Stimulated activated CD8-positive, alpha-beta memory T cell treated with anti-CD3 and anti-CD28 coated beads, Interleukin-7, amount 100 ng/mL, for 4 hours (primary cell): ENCODE measurements at places on chromosomes 7 and 10.

- no peak for DNase-seq
These were observed 190.6 kb downstream of the CELF2 start for GRCh38 chr10:11208243-11208642.

- no peak for DNase-seq
These were observed 11.3 kb downstream of the MRPS33 start for GRCh38 chr7:141003172-141004065.

DNA sequence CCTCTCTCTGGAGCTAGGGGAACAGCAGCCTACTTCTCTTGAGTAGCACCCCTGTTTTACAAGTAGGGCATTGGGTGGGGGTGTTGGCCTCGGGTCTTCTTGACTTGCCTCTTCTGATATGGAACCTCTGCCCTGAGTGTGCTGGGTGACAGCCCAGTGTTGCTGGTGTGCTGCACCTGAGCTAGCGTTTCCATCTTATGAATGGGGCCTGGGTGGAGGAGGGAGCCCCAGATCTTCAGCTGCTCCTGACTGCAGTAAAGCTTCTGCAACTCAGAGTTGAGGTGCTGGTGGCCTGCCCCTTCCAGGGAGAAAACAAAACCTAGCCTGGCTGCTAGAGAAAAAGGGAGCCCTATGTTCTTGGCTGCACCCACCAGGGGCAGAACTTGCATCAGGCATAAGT lies 202.5 kb upstream of the SHH start:
- DNase-seq: no peak

DNA sequence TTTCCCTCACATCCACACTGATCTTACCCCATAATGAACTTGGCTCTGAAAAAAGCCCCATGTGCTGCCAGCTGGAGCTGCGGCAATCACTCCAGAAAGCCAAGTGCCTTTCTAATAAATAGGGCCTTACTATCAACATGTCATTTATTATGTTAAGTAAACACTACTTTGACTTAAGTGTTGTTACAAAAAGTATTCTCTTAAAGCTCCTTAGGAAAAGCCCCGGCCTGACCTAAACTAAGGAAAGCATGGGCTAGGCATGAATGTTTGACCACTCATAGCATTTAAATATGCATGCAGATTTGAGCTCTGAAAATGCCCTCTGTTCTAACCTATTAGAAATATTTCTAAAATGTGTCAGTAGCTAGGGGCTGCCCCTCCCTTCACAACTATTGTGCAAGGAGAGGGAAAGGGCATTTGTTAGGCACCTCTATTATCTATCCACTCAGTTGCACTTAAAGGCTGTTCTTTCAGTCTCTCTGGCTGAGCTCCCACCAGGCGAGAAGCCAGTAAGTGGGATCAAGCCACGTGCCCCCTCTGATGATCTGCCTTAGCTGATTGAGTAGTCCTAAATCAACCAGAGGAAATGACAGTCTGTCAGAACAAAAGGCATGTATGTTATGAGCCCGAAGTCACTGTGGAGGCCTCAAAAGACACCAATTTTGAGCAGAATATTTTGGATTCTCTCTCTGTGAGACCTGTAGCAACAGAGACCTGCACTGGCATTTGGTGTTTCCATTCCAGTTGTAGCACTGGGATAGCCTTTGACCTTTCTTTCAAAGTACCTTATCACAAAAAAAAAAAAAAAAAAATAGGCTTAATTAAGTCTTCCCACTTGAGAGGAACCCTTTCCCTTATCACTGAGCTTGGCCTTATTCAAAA lies 77.1 kb downstream of the ITGB8 start:
- DNase-seq: no peak

DNA sequence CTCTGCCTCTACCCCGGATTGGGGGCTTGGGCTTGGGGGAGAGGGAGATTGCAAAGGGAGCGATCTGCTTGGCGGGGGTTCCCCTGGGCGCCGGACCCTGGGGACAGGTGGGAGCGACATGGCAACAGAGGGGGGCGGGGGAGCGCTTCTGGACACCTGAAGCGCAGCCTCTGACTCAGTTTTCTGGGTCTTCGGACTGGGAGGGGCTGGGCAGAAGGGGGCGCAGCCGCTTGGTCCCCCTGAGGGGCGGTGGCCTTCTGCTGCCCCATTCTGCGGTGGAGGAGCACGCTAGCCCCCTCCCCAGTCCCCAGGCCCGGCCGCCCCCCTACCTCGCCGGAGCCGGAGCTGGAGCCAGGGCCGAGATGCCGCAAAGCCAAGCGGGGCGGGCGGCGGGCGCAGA lies 380 bp downstream of the NAT16 start:
- no peak for DNase-seq

GRCh38 chr10:128060341-128061250 lies 65.6 kb downstream of the MKI67 start:
- no peak for DNase-seq

DNA sequence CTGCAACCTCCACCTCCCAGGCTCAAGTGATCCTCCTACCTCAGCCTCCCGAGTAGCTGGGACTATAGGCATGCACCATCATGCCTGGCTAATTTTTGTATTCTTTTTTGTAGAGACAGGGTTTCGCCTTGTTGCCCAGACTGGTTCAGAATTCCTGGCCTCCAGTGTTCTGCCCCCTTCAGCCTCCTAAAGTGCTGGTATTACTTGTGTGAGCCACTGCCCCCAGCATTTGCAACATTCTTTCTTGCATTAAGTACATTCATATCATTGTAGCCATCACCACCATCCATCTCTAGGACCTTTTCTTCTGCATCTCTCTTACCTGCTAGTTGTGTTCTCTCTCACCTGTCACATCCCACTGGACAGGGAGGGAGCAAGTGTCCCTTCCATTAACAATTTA lies 35.5 kb upstream of the HYAL4 start:
- DNase-seq: no peak

DNA sequence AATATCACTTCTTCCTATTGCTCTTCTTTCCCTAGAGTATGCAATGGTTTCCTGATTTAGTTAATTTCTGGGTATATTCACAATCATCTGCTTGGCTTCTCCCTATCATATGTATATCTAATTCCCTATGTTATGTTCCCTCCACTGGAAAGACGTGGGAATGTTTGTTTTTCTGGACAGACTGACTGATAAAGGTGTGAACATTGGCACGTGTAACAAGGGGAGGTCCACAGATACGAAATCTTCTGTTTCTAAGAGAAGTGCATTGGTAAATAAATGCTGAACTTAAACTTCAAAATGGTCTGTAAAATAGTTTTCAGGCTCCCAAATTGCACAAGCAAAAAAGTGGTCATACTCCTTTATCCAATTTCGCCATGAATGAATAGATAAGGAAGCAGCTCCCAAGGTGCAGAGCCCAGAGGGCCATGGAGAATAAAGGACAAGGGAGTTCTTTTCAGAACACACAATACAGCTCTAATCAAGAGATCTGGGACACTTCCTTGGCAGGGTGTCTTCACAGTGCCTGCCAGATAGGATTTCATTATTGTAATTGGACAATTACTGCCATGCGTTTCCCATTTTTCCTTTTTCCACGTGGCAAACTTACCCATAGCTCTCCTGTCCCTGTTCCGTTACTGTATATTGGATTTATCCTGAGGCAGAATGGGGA lies 141.9 kb downstream of the RNF133 start:
- no peak for DNase-seq

DNA sequence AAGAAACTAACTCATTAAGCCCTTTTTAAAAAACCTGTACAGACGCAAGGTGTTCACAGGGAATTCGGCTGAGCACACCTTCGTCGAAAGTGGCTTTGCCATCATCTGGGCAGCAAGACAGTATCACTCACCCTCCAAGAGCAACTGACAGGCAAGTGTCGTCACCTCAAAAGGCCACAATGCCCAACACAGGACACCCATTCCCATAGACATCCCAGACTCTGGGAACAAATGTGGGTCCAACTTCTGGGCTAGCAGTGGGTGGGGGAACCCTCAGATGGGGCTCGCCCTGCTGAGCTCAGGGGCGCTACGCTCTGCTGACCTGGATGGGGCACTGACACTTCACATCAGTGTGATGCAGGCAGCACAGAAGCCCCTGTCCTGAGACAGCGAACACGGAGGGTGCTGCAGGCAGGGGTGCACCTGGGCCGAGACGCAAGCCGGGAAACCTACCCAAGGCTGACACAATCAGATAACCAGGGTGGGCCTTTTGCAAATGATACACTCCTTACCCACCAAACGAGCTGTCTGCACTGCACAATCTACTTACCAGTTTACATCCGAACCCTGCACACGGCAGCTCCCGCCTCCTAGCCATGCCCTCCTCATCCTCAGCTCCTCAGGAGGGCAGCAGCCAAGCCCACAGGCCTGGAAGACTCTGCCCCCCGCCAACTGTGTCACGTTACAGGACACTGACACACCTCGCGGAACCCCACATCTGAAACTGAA lies 1.7 kb downstream of the DIP2C start:
- DNase-seq: no peak

DNA sequence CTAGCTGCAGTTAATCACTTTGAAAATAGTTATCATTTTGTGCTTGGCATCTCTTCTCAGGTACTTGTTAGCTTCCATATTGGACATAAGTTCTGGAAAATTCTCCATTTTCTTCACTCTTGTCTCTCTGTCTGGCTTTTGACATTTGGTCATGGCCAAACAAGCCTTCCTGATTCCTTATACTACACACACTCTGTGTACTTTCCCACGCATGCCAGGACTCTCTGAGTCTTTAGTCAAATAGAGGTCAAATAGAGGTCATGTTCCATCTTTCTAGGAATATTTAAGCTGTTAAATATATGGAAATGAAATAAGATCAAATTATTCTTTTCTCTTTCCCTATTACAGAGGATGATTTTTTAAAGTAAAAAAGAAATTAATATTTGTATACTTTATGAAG lies 235.5 kb upstream of the PLXDC2 start:
- no peak for DNase-seq

- DNase-seq: no peak
These were observed 46.1 kb downstream of the COL28A1 start for GRCh38 chr7:7489546-7489945.

DNA sequence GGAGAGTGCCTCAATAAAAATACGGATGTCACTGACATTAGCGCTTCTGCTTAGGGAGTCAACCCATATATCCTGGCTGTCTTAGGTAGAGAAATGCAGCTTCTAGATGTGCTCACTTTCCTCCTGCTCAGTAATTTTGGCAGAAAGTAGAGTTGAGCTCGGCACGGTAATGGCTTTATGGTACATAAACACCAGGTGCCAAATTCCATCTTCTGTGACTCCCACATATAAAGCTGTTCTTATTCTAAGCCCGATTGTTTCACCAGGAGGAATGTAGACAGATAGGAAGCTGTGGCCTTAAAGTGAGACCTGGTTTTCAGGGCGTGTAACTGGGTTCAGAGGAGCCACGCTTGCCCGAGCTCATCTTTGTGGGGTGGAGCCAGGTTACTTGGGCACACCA lies 143.7 kb downstream of the CREB5 start:
- no peak for DNase-seq

GRCh38 chr10:28293236-28294168 lies 9.4 kb downstream of the MPP7 start:
- no peak for DNase-seq

DNA sequence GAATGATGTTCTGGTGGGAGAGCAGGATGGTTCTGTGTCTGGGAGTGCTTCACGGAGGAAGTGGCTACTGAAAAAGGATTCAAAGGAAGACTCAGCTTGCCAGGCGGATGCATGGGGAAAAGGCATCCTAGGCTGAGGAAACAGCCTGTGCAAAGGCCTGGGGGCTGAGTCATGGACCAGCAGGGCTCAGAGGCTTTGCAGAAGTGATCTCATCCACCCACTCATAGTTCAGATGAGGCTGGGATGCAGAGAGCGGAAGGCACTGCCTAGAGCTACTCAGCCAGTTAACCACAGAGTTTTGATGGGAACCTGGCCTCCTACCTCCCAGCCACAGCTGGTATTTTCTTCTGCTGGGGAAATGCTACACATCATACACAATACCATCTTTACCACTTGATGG lies 15.8 kb upstream of the ADAMTS14 start:
- peak; percentile 3 for DNase-seq

DNA sequence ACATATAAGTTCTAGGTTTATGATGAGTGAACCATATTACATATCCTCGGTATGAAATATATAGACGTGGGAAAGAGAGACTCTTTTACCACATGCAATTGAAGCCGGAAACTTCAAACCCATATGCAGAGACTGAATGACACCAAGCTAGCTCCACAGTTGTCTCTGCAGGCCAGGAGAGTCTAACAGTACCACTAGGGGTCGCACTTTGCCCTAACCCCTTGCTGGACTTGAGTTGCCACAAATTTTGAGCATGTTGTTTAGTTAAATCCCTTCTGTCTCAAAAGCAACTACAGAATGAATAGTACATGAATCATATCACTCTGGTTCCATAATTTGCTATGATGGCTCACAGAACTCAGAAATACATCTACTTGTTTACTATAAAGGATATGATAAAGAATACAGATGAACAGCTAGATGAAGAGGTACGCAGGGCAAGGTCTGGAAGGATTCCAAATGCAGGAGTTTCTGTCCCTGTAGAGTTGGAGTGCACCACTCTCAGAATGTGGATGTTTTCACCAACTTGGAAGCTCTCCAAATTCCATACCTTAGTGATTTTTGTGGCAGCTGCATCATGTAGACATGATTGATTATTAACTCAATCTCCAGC lies 112.4 kb upstream of the YAE1 start:
- DNase-seq: peak; percentile 8

DNA sequence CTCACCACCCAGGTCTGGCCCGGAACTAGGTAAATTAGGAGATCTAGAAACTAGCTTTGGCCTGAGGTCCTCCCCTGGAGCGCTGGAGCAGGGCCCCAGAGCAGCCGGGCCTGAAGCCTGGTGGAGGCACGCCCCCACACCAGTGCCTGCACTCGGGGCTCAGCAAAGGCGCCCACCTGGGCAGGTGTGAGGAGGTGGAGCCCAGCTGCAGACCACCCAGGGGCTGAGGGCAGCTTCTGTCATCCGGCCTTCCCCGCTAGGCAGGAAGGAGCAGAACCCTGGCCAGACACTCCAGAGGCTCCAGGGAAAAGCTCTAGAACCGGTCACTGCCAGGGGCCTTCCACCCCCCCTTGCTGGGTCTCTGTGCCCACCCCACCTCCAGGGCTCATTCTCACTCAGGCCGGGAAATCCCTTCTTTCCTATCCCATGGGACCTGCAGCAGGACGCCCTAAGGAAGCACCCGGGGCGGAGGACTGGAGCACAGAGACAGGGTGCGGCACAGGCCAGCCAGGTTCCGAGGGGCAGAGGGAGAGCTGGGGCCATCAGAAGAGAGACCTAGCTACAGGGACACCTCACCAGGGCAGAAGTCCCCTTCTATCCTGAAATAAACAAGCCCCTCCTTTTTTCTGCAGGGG lies 161.2 kb downstream of the NRF1 start:
- no peak for DNase-seq

DNA sequence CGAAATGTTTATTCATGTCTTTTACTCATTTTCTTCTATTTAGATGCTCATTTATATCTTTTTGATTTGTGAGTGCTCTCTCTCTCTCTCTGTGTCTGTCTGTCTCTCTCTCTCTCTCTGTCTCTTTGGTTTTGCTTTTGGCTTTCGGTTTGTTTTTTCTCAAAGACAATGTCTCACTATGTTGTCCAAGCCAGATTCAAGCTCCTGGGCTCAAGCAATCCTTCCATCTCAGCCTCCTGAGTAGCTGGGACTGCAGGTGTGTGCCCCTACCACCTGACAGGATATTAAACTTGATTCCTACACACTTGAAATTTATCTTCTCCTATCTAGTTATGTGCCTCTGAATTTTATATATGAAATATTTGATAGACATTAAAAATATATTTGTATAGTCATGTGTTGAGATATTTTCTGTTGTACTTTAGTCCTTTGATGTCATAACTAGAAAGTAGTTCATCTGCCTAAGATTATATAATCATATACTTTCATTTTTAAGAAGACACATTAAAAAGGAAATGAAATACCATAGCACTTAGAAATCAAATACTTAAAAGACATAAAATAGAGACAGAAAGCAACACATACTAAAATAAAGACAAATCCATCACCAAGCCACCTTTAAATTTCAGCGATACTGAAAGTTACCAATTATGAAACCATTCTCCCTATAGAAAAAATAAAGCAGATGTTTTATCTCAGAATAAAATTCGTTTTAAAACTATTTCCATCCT lies 68.1 kb upstream of the SFMBT2 start:
- no peak for DNase-seq
